Midbrain (tissue), 1 donor: ENCODE measurements at places on chromosomes 12 and 14.
A peak's percentile ranks its signal among the peaks of the same experiment; 100 is the strongest.

DNA sequence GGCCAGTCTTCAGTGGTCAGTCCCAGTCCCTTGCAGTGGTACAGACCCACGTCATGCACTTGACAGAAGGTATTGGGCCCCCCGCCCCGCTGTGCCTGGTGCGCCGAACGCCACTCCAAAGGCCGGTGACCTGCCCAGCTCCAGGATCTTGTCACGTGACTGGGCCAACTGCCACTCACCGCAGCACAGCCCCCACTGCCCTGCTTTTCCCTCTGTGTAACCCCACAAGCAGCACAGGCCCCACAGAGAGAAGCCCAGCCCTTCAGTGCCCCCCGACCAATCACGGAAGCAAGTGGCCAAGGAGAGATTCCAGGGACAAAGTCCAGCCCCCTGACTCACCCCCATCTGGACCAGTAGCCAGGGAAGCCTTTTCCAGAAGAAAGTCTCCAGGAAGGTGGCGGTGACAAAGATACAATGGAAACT, 498 bp downstream of the GPR132 start:
- DNase-seq = no peak

GRCh38 chr12:96578526-96579125, 89.2 kb downstream of the CFAP54 start:
- DNase-seq = peak; percentile 78

GRCh38 chr14:93135399-93135798, 19.7 kb upstream of the ITPK1 start:
- no peak for DNase-seq

DNA sequence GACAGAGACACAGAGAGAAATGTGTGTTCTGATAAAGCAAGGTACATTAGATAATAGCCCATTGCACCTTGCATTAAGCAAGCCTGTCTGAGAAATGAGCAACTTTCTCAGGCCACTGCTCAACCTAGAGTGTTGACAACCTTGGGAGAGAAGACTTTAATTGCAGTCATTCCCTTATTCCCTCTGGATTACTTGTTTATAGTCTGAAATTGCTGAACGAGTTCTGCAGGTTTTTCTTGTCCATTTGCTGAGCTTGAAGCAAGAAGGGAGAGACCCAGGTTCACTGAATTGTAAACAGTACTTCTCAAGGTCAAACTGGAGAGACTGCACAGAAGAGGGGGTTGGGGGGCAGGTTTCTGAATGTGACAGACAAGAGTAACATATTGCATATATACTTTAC, 159.4 kb upstream of the PLEKHG7 start:
- DNase-seq = no peak

DNA sequence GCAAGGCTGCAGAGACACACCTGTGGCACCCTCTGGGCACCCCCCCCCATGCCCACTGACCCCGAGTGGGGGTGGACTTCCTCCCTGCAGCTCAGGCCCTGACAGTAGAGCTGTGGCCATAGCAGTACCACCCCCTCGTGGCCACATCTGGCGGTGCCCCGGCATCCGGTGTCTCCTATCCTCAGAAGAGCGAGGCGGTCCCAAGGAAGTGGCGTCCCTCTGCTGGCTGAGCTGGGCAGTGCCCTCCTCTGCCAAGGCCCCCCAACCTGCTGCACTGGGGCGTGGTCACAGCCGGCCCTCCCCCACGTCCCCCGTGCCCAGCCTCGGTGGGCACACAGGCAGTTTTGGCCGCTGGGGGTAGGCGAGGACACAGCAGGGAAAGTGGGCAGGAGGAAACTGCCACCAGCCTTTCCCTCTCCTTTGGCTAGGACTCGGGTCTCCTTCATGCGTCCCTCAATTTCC, 6.0 kb upstream of the SLC6A12 start:
- DNase-seq = peak; percentile 47

- DNase-seq = no peak
These were observed 7.1 kb upstream of the SLC6A12 start for GRCh38 chr12:220946-221550.

- DNase-seq = no peak
These were observed 568.3 kb downstream of the TMEM121 start for GRCh38 chr14:106094654-106095189.

DNA sequence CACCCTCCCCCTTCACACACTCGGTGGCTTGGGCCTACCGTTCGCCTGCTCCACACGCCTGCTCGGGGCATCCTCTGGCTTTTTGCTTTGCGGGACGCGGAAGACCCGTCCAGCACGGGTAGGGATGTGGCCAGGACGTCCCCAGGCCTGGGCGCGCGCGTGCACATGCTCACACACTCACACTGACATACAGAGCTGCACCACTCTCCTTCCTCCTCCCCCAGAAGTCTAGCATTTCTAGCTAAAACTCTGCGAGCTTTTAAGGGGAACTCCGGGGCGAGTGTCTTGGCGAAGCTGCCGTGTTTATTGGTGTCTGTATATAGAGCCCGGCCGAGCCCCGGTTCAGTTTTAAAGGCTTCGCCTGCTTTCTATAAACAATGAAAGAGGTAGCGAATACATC, 5.0 kb downstream of the TBX5 start:
- DNase-seq = no peak

DNA sequence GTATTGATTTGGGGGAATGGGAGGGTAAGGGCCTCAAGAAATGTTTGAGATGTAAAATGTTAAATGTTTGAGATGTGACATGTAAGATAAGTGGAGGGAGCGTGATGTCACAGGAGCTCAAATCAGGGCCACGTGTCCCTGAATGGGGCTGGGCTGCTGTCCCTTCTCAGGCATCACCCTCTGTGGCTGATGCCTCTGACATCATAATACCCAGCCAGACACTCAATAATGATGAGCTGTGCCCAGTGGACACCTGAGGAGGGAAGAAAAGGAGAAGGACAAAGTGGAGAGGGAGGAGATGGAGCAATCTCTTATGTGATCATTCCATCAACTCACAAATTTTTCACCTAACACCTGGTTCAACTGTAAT, 120.8 kb downstream of the SAMD4A start:
- no peak for DNase-seq

- DNase-seq = no peak
These were observed 268.2 kb upstream of the PLEKHG7 start for GRCh38 chr12:92434607-92435025.

- DNase-seq = no peak
These were observed 7.0 kb downstream of the KRT1 start for GRCh38 chr12:52673217-52673616.

DNA sequence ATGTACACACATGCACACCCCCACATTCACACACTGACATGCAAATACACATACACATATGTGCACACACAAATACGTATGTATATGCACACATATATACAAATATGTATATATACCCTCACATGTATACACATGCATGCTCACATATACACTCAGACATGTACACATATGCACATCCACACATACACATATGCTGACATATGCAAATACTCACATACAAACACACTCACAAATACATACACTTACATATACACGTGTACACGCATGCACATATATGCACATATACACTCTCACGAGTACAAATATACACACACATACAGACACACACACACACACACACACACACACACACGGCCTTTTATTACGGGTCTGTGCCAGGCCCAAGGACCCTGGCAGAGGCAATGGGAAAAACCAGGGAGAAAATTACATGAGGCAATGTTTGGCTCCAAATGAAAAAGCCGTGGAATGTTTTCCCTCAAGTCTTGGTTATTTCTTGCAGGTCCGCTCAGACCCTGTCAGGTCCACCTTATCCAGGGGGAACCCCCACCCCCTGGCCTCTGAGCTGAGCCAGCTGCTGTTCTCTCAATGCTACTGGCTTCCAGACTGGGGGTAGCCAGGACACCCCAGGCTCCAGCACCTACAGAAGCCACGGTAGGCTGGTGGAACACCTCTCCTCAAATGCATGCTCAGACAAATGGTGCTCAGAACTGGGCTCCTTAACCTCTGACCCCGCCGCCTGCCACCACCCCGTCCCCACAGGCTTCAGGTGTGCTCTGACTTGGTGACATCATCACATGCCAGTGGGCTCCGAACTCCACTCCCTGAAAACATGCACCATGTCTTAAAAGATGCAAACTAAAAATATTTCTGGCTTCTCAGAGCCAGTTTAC, 54.7 kb downstream of the BCL11B start:
- DNase-seq = no peak

DNA sequence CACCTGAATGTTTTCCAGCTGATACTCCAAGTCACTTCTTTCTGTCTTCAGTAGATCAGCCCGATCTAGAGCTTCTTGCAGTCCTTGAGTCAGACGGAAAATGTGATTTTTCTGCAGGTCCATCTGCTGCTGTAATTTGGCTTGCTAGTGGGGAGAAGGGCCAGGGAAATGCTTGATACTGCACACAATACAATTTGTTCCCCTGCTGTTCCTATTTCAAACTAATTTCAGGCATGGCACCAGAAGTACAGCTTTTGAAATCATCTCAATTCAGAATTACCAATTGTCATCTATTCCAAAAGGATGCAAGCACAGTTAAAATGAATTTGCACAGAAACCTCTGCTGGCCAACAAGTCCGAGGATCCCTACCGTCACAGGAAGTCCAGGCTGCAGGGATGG, 53.4 kb downstream of the PRKAB1 start:
- DNase-seq = no peak

DNA sequence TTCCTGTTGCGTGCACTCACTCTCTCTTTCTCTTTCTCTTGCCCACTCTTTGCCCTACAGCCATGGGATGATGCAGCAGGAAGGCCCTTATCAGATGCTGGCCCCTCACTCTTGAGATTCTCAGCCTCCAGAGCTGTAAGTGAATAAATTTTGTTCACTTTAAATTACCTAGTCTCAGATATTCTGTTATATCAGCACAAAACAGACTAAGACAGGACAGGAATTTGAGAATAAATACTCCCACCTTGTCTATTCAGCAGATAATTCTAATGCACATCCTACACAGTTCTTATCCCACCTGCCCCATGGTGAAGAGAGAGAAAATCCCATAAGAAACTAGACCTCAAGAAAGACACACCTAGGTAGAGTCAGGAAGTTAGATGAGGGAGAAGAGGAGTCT, 25.8 kb upstream of the G2E3 start:
- no peak for DNase-seq

DNA sequence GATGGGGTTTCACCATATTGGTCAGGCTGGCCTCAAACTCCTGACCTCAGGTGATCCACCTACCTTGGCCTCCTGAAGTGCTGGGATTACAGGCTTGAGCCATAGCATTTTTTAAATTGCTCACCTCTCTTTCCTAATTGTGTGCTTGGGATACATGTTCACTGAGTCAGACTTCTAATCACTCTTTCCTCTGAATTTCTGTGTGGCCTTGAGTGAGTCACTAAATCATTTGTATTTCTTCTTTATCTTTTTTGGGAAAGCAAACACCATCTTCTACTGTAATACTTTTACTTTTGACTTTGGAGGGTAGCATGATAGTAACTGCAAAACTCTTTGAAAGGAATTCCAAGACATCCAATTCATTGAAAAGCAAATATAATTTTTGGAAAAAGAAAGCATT, 60.8 kb downstream of the FLRT2 start:
- no peak for DNase-seq

GRCh38 chr12:107355004-107355565, 261.7 kb upstream of the CRY1 start:
- DNase-seq = no peak

DNA sequence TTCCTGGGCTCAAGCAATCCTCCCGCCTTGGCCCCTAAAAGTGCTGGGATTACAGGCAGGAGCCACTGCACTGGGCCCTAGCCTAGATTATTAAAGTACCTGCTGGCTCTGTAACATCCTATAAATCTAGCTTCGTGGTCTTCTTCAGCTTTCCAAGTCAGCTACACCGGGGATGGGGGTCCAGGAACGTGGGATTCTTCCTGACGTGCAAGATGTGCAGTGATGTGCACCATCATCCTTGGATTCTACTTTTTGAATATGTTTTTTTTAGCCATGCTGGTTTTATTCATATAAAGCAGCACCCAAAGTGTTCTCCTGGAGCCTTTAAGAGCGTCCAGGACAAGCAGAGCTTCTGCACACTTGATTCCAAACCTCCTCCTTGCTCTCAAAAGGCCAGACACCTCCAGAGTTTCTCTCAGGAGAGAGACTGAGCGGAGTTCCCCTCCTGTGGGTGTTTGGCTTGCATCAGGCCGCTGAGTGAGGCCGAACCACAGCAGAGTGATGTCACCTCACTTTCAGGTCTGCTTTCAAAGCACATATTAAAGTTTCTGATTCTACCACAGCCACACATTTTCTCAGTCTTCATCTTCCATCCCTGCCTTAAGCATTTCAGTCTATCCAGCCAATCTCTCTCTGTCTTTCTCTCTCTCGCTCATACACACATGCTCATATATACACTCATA, 33.4 kb downstream of the VCPKMT start:
- no peak for DNase-seq

GRCh38 chr12:5456030-5456429, 24.1 kb downstream of the NTF3 start:
- no peak for DNase-seq

DNA sequence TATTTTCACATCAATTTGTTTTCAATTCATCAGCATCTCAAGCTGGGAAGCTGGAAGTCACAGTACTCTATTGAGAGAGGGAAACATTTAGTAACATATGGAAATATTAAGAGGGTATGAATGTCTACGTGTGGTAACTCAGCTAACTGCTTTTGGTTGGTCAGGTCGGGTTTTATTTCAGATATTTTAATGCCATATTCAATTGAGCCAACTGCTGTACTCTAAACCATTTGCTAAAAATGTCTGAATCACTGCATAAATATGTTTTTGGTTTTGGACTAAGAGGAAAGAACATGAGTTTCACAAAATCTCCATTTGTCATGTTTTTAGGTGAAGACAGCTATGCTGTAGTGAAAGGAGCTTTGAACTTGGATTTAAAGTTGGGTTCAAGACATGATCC, 18.9 kb upstream of the PPFIBP1 start:
- DNase-seq = no peak

DNA sequence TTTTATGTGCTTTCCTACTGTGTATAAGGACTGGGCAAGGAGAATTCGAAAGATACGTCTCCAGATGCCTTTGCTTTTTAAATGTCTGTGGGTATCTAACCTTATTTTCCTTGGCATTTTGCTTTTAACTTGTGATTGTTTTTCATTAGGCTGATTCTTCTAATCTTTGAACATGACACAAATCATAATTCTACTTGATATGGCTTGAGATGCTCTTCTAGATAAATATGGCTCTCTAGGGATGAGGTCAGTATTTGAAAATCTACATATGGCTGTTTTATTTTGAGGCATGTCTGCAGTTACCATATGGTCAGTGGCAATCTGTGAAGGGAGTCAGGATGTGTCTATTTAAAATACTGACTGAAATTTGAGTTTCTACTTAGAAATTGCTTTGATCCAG, 139.2 kb downstream of the SLC2A13 start:
- no peak for DNase-seq

GRCh38 chr14:95609398-95609990, 74.6 kb downstream of the GLRX5 start:
- DNase-seq = no peak

- peak; percentile 79 for DNase-seq
These were observed 244.2 kb upstream of the OR4E1 start for GRCh38 chr14:21917699-21918436.

DNA sequence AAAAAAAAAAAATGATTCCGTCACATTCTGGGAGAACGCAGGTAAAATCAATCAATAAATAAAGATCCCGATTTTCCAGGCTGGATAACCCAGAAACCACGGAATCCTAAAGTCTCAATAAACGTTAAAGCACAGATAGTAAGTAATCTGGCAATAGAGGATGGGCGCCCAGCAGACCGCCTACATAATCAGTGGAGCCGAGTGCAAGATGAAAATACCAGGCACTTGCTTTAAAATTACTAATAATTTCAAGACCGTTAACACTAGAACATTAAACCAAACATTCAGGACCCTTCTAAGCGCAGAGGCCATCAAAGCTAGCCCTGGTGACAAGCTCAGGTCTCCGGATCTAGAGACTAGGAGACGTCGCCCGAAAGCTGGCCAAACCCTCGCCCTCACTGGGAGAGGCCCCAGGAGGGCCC, 1.2 kb upstream of the DCAF11 start:
- DNase-seq = no peak

- no peak for DNase-seq
These were observed 254.4 kb upstream of the SFSWAP start for GRCh38 chr12:131456301-131457027.
